ENCODE measurements at places on chromosomes 4 and X.
A peak's percentile ranks its signal among the peaks of the same experiment; 100 is the strongest.

DNA sequence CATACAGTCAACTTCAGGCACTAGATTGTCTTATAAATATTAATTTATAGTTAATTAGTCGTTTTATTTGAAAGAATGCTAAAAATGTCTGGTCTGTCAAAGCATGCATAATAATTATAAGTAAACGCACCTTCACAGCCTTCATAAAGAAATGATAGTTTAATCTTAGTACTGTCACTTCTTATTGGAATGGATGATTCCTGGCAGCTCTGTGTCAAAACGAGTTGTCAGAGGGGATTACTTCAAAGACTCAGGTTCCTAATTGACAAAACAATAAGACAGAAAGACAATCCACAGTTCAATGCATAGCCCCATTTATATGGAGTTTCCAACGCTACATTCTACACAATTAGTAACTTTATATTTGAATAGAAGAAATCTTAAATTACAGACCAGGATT is 461.3 kb upstream of the TECRL start:
- no peak for DNase-seq

DNA sequence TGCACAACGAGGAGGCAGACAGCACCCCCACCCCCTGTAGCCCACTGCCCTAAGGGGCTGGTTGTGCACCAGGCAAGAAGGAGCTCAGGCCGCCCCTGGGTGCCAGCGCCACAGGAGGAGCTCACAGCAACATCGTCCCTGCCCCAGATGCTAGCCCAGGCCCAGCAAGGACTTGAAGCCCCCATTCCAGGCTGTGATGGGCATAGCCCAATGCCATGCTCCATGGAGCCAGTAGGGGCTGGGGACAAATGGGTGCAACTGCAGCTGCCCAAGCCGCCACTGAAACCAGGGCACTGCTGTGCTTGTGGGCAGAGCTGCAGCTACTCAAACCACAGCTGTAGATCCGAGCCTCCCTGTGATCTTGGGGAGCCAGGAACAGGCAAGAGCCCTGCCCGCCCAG is 241.3 kb upstream of the GIMD1 start:
- DNase-seq = no peak

DNA sequence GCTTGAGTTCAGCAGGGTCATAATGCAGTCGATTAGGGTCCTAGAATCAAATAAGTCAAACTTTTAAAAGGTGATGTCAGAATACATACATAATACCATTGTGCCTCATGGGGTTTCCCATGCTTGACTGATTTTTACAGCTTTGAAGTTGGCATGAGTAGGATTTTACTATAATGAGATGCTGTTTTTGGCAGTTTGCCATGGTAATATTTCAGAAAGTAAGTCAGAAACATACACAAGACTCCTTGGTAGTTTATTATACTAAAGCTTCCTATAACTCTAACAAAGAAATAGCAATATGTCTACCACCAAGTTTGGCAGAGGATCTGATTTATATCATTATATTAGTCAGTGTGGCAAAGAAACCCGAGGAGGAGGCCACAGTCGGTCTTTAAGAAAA is 45.2 kb downstream of the PHKA2 start:
- peak; percentile 41 for DNase-seq

DNA sequence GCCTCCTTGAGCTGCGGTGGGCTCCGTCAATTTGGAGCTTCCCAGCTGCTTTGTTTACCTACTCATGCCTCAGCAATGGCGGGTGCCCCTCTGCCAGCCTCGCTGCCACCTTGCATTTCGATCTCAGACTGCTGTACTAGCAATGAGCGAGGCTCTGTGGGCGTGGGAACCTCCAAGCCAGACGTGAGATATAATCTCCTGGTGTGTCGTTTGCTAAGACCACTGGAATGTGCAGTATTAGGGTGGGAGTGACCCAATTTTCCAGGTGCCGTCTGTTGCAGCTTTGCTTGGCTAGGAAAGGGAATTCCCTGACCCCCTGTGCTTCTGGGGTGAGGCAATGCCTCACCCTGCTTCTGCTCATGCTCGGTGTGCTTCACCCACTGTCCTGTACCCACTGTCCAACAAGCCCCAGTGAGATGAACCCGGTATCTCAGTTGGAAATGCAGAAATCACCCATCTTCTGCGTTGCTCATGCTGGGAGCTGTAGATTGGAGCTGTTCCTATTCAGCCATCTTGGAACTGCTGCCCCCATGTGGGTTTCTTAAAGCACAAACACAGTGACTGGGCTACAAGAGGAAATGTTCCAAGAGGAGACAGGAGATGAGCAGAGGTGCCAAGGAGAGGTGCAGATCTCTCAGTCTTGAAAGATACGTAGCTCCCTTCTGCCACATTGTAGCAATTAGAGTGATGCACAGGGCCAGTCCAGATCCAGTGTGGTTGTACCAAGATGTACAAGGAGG is 193.0 kb upstream of the IGFBP7 start:
- DNase-seq = no peak

DNA sequence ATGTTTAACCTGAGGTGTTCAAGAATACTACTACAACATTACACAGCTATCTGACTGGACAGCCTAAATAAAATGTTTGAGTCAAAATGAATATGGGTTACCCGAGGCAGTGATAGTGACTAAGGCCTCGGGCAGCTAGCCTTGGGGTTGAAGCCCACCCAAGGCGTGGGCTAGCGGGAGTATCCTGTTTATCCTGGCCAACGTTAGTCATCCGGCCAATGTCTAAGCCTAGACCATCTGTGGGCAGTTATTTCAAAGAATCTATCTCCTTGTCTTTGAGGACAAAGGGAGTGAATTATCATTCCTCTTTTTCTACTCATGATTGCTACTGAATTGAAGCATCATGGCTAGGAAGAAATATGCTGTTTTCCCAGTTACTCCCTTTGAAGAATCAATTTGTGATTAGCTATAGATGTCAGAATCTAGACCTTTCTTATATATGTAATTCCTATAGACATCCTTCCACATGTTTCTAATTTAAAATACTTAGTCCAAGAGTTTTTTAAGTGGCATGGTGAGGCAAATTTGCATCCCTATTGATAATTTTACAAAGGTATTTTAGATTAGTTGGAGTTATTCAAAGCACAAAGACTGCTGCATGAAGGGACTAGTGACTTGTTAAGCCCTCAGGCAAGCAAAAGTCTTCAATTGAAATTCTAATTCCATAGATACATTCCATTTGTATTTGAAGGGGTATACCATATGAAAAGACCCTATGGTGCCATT is 6.0 kb upstream of the PDGFC start:
- DNase-seq = peak; percentile 96

DNA sequence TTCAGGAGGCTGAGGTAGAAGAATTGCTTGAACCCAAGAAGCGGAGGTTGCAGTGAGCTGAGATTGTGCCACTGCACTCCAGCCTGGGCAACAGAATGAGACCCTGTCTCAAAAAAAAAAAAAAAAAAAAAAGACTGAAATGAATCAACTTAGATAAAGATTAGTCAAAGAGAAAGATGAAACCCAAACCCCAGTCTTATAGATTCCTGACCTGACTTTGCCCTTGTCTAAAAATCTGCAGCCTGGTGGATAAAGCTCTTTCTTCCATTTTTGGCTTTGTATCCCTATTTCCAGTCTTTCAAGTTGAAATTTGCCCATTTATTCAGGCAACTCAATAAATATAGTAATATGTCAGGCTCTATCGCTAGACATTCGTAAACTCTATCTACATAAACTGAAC is 39.3 kb upstream of the SPINK2 start:
- DNase-seq = no peak

GRCh38 chr4:35525192-35525978 is 718.9 kb downstream of the ARAP2 start:
- DNase-seq = no peak
